Hematopoietic multipotent progenitor cell treated with erythropoietin and hydrocortisone succinate and interleukin-3 and kit ligand, for 6 days (in vitro differentiated cells): ENCODE measurements at places on chromosomes 13 and 19.

DNA sequence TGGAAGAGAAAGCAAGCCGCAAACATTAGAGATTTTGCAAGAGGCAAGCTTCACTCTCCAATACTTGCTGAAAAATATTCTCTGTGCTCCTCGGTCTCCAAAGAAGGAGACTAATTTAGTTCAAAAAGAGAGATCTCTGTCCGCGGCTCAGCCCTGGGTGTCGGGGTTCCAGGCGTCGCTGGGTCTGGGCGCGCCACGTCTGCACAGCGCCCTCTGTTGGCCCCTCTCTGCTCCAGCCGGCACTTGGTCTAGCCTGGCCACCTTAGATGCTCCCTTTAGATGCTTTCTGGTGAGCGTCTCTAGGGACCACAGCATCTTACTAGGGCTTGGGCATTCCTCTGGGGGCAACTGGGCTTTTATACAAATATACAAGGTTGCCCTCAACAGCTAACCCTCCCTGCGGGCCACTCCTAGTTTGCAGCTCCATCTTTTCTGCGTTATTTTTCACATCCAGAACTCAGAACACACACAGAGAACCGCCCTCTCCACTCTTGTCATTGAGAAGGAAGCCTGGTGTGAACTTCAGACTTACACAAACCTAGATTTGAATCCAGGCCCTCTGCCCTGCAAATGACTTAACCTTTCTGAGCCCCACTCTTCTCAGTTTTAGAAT is 78.3 kb downstream of the CYSLTR2 start:
- DNase-seq = peak; percentile 85

DNA sequence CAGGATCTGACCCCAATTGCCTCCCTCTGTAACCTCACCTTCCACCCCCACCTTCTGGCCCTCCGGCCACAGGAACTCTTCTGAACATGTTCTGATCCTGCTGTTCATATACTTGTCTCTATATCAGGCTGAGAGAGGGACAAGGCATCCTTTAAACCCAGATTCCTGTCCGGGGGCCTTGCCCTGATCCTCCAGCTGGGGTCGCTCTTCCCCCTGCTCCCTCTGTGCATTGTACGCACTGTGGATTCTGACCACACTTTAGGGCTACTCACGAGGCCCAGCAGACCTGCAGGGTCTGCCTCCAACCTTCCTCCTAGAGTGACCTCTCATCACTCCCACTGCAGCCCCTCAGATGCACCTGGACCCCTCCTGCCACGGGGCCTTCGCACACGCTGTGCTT is 269.3 kb downstream of the UQCRFS1 start:
- DNase-seq = no peak

GRCh38 chr13:40624383-40624782 is 42.1 kb downstream of the FOXO1 start:
- peak; percentile 39 for DNase-seq

DNA sequence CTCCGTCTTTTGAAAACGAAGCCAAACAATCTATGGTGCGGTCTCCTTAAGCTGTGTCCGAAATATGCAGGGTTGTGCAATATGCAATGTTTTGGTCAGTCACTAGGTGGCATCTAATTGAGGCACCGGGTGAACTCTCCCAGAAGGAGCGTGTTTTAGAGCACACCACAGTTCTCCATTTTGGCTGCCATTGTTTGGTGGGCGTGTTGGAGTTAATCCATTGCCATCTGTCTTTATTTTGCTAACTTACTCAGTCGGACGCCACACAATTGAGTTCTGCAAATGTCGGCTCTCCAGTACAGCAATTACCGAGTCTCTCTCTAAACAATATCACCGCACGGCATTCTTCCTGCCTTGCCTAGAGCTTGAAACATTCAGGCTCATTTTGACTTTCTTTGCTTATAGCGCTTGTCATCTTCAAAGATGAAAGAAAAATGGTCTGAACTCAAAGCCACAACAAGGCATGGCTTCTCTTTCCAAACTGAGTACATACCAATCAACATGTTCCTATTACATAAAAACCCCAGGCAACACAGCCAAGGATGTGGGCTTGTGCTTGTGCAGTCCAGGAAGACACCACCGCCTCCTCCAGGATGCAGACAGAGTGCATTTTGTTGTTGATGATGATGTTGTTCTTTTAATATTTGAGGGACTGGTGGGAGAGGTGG is 182.0 kb upstream of the SERP2 start:
- peak; percentile 76 for DNase-seq

- no peak for DNase-seq
These were observed 13.2 kb downstream of the CLEC4G start for GRCh38 chr19:7718668-7719067.

GRCh38 chr13:25857830-25858229 is 194.0 kb downstream of the SHISA2 start:
- no peak for DNase-seq

DNA sequence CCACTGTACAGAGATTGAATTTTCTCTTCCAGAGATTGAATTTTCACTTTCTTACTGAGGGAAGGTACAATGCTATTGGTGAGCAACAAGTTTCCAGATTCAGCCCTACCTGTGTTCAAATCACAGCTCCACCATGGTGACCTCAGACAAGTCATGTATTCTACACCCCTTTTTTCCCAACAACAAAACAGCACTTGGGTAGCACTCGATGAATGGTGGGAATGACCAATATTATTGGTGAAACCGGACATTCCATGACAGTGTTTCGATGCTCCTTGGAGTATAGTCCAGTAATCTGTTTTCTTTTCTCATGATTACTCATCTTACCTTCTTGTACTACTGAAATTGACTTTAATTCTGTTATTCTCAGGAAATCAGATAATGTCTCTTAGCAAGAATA is 266.2 kb upstream of the SOX21 start:
- no peak for DNase-seq

DNA sequence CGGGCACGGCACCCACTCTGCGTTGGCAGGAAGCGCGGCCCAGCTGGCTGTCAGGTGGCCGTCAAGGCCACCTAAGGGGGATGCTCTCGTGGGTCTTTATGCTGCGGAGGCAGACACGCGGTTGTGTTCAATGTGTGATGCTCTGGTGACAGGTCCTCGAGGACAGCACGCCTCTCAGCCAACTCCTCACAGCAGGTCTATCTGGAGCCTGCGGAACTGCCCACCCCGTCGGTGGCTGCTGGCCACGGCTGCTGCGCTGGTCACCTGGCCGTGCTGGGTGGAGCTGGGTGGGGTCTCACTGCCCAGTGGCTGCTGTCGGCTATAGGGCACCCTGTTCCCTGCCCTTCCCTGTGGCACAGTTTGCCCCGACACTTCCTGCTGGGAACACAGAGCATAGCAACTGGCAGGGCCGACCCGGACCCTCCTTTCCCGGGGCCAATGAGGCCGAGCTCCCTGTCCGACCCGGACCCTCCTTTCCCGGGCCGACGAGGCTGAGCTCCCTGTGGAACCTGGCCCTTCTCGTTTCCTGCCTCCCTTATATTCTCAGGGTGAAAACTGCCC is 14.3 kb upstream of the F7 start:
- no peak for DNase-seq

DNA sequence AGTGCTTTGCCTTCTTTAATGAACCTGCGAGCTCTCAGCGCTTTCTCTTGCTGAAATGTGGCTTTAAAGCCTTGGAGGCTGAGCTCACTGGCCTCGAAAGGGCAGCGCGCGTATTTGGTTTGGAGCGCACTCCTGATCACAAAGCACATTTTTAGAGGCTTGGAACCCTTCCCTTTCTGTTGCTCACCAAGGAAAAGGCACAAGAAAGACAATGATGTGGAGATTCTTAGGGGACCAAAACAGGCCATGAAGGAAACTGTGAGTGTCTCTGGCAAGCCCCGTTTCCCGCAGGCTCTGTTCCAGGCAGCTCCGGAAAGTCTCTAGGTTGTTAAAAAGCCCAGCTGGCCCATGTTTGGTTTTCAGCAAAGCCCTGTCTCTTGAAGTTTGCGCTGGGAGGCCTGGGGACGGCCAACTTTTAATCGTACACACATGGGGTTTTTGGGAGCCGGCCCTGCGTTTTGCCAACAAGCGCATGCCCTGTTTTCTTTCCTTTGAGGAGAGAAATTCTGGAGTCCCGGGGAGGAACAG is 9.4 kb upstream of the SPC24 start:
- DNase-seq = no peak

DNA sequence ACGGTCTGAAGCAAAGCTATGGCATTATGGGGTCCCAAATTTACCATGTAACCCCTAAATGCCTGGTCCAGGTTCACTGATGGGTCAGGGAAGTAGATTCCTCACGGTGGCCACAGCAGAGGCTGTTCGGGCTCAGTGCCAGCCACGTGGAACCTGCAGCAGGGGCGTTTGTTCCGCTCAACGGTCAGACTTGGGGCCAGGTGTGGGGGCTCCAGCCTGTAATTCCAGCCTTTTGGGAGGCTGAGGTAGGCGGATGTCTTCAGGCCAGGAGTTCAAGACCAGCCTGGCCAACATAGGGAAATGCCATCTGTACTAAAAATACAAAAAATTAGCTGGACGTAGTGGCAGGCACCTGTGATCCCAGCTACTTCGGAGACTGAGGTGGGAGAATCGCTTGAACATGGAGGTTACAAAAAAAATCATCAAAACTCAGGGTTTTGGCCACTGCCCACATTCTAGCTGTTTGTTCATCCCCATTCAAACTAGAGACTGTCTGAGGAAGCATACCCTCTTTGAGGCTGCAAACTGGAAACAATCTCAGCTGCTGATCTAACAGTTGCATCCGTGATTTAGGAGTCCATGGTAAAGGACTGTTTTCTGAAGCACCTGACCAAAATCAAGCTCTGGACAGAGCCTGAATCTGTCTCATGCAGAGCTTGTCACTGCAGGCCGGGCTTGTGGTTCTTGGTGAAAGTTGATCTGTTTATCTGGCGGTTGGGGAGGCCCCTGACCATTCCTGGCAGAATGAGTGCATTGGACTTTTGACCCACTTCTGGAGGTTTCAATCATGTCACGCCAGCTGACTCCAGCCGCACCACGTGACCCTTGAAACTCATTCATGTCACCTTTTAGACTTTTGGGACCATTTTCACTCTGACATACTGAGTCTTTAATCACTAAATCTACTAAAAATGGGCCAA is 30.2 kb upstream of the ZNF331 start:
- DNase-seq = no peak

GRCh38 chr19:3809881-3810707 is 23.9 kb upstream of the MATK start:
- DNase-seq = no peak

- no peak for DNase-seq
These were observed 32.6 kb upstream of the ZSCAN5A start for GRCh38 chr19:56347163-56347778.

- DNase-seq = no peak
These were observed 524.2 kb upstream of the NBEA start for GRCh38 chr13:34417896-34418295.

- peak; percentile 30 for DNase-seq
These were observed 27.9 kb upstream of the ONECUT3 start for GRCh38 chr19:1725100-1726064.

DNA sequence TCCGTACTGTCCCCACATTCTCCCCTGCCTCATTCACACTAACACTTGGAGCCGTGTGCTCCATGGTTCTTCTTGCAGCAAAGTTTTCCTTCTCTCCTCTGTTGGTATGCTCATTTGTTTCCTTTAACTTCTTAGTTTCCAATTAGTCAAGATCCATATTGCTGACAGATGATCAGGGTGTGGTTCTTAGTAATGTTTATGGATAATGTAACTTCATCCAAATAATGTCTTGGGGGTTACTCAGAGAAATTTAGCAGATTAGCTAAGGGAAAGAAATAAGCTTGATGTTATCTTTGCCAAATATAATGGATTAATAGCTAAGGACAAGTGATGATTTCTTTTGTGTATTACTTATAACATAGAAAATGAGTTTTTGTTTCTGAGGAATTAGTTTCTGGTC is 174.4 kb downstream of the NUFIP1 start:
- DNase-seq = no peak

- DNase-seq = peak; percentile 67
These were observed 654 bp downstream of the STAP2 start for GRCh38 chr19:4337906-4338440.

DNA sequence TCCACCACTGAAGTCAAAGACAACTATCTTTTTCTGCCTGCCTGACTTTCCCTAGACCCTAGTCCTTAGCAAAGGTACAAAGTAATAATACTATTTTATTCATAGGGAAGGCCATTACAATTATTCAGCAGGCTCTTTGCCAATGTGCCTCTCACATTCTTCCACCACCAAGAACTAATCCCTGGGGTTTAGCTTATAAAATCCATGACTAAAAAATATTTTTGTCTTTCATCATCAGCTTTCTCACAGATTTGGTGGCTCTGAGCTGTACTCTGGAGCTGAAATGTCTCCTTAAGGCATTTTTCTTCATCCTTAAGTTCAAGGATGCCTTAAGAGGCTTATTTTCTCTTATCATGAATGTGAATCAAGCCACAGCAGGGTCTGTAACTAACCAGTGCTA is 96.1 kb downstream of the OXGR1 start:
- DNase-seq = no peak

GRCh38 chr19:15989889-15990288 is 41.1 kb downstream of the OR10H4 start:
- peak; percentile 8 for DNase-seq

- DNase-seq = no peak
These were observed 284.1 kb upstream of the ZNF507 start for GRCh38 chr19:32061315-32061714.

- no peak for DNase-seq
These were observed 6.7 kb downstream of the AKAP8 start for GRCh38 chr19:15372891-15373301.

- no peak for DNase-seq
These were observed 12.2 kb upstream of the BCAM start for GRCh38 chr19:44796701-44797115.

- peak; percentile 34 for DNase-seq
These were observed 28.7 kb downstream of the COMP start for GRCh38 chr19:18762125-18763023.

GRCh38 chr19:8814176-8814575 is 17.9 kb downstream of the ZNF558 start:
- DNase-seq = no peak

GRCh38 chr13:44435919-44436510 is 62.4 kb downstream of the SERP2 start:
- DNase-seq = no peak

- DNase-seq = no peak
These were observed 1544.6 kb downstream of the OLFM4 start for GRCh38 chr13:54573186-54573585.

GRCh38 chr13:99406799-99407201 is 94.5 kb upstream of the TM9SF2 start:
- DNase-seq = peak; percentile 20

GRCh38 chr13:30121666-30122065 is 185.7 kb downstream of the KATNAL1 start:
- no peak for DNase-seq

- DNase-seq = peak; percentile 71
These were observed 3.5 kb downstream of the IER2 start for GRCh38 chr19:13153569-13154240.
